ENCODE measurements at places on chromosomes 2 and 18.

GRCh38 chr2:174597345-174598047 lies at the start of gene WIPF1:
TSS of gene WIPF1 (minus strand) at chr2:174597804. CDS start at chr2:174585573, 12,231 bp downstream.
- DNase-seq: no peak

DNA sequence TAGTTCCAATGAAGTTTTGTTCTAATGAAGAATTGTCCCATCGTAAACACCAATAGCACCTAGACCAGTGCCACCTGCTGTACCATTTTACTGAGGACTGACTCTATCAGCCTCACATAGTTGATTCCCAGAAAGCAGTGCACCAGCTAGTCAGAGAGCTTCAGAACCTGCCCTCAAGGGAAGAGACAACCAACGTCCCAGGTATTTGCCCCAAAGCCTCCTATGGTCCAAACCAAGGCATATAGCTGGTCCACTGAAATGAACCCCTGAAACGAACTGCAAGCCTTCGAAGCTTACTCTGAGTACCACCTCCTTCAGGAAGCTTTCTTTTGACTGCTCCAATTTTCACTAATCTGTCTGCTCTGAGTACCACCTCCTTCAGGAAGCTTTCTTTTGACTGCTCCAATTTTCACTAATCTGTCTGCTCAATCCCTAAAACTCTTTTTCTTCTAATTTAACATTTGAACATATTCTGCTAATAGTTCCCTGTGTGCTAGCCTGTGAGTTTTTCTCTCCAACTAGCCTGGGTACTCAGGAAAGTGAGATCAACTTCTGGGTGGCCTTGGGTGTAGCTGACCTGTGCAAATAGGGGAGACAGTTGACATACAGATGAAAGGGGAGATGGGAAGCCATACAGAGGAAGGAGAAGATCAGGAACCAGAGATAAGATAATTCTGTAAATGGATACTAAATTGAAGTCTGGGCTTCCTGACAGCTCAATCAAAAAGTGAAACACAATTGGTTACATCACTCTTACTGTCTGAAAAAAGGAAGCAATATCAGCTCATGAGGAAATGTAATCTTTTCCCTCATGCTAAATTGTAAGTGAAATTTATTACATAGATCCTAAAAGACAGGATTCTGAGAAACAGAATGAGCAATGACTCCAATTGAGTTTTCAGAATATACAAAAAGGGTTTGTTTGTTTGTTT lies 33.5 kb upstream of the EML4 start:
- no peak for DNase-seq

DNA sequence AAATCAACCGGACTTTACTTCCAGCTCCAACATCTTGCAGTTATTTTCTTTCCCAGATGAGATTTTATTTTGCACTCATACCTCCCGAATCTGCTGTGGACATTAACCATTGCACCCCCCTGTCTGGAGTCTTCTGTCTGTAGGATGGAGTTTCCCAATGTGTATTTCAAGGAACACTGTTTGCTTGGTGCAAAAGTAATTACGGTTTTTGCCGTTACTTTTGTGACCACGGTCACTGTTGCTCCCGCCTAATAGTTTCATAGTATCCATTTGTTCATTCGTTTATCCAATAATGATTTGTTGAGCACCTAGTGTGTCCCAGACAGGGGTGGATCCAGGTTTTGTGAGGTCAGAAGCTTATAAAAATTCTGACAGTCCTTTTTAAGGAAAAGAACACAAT lies 90.3 kb upstream of the BCL11A start:
- DNase-seq: no peak

DNA sequence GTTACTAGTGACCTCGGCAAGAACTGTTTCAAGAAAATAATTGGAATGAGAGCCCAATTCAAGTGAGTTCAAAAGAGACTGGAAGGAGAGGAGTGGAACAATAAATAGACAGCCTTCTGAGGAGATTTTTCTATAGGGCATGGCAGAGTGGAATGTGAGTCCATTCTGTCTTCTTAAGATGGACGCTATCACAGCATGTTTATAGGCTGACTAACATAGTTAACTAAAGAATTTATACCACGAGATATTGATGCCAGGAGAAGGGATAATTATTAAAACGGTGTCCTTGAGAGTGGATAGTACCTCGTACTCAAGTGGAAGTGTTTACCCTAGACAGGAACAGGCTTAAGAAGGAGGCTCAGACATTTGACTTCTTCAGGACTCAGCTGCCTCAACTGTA lies 143.5 kb upstream of the RBBP8 start:
- no peak for DNase-seq

DNA sequence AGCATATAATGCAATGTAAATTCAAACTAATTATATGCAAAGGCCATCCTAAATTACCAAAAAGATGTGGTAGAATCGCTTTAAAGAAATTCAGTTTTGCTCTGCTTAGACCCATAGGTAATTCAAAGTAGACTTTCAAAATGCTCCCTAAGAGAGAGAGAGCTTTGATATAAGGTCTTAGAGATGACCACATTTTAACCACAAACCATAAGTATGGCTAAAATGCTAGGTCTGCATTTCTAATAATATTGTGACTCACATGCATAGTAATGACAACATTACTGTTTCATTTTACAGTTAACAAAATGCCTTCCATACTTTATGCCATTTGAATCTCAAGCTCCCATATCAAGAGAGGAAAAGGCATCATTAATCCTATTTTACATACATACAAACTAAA lies 144.5 kb downstream of the RAD51AP2 start:
- no peak for DNase-seq

DNA sequence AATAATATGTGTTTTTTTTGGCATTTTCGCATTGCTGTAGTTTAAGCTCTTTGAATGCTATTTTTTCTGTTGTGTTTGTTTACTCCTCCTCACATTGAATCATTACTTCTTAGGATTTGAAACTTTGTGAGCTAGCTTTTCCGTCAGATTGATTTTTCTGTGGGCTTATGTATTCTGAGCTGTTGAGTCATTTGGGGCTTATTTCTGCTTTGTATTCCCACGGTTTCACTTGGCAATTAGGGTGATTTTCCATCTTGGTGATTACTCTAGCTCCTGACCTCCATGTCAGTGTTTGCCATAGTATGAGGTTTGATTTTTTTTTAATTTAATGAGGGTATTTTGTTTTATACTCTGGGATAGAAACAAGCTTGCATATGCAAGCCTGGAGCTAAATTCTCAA lies 200.0 kb downstream of the CCDC102B start:
- DNase-seq: no peak
